T-cell (primary cell): ENCODE measurements at places on chromosomes 7 and 10.

- DNase-seq: no peak
Observed at GRCh38 chr10:75244487-75245353, 9.0 kb upstream of the COMTD1 start.

GRCh38 chr10:101687071-101687658 lies 7.8 kb downstream of the FBXW4 start:
- no peak for DNase-seq

DNA sequence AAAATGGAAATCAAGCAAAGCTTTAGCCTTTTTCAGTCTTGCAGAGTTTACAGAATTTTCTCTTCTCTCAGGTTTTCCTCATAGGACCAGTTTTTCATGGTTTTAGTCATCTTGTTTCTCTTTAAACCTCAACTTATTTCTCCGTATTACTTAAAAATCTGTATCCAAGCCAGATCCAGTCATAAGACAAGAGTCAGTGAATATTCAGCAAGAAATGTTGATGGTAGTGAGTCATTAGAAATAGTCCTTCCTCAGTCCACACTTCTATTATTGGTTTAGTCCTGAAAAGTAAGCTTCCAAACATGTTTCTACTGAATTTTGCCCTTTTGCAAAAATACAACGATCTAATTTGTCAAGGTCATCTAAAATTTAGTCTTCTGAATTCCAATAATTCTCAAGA lies 107.0 kb downstream of the VIM start:
- no peak for DNase-seq

DNA sequence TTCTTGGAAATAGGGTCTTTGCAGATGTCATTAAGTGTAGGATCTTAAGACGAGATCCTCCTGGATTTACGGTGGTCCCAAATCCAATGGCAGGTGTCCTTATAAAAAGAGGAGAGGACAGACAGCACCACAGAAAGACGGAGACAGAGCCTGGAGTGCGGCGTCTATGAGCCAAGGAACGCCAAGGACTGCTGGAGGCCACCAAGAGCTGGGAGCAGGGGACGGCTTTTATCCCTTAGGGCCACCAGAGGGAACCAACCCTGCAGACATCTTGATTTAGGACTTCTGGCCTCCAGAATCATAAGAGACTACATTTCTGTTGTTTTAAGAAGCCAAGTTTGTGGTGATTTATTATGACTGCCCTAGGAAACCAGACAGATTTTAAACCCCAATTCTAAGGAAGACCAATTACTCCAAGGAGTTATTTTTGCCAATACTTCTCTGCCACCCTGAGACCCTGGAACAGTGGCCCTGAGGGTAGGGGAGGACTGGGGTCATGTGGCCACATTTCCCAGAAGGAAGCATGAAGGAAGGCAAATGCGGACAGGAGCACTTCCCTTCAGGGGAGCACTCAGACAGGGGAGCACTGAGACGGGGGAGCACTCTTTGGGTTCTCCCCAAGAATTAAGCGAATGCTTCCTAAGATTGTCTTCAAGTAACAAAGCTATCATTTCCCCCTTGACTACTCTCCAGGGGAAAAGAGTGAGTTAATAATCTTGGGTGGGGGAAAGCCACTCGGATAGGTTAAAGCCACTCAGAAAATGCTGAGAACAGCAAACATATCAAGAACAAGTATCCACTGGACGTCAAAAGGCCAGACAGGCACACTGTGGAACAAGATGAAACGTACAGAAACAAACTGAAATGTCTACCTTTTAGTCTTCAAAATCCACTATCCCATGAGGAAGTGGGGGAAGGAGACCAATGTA lies 67.5 kb downstream of the CHST15 start:
- DNase-seq: no peak

GRCh38 chr7:2635810-2636701 lies 4.3 kb downstream of the TTYH3 start:
- DNase-seq: no peak

DNA sequence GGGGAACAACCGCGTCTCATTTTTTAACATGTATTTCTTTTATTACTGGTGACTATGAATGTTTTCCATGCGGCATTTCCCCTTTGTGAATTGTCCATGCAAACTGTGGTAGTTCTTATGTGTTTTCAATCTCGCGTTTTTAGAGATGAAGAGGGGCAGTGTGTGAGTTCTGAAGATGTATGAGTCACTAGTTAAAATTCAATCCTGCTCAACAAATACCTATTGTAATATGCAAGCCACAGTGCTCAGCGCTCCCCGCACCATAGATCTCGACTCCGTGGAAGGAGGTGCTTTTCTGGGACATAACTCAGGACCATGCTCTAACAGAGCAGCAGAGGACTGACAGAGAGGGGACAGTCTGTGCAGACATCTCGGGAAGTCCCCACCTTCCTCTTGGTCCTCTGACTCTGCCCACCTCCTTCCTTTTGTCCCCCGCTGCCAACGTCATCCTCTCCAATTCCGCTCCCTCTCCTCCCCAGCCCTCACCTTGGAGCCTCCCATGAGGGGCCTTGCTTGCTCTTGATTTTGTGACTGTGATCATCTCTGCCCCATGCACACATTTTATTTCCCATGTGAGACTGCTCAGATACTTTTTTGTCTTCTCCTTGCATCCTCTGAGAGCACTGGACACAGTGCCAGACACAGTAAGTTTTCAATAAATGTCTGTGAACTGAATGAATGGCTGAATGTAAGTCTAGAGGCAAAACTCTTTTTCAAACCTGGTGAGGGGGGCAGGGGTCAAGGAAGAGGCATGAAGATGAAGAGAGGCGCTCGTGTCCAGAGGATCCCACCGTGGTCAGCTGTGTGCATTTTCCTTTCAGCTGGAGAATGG lies 42.7 kb upstream of the PLEKHA1 start:
- no peak for DNase-seq

DNA sequence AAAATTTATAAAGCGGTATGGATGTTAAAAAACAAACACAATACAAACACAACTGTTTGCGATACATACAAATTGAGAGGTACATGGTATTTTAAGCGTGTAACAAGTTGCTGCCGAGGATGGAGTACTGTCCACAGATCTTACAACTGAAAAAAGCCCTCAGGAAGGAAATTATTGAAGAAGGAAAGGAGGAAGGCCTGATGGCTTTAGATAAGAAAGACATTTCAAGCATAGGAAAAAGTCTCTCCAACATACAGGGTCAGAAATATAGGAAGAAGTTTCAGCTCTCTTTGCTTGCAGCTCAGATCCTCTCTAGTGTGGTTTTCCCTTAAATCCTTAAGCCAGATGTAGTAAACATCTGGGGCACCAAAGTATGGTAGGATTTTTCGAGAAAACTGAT lies 25.0 kb downstream of the RBM28 start:
- DNase-seq: no peak

DNA sequence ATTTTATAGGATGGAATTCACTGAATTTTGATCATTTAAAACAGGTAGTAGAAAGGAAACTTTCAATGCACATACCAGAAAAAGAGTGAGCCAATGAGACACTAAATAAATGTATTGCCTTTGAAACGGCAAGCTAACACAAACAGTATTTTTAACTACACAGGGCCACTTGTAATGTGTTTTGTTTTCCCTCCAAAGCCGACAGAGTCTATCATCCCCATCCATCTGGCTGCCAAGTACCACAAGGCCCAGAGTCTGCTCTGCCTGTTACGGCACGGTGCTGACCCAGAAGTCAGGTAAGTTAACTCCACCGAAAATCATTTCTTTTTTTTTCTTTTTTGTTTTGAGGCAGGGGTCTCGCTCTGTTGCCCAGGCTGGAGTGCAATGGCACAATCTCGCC lies 1.5 kb downstream of the ANKRD61 start:
- DNase-seq: no peak

GRCh38 chr7:17697128-17697881 lies 243.0 kb downstream of the SNX13 start:
- no peak for DNase-seq

DNA sequence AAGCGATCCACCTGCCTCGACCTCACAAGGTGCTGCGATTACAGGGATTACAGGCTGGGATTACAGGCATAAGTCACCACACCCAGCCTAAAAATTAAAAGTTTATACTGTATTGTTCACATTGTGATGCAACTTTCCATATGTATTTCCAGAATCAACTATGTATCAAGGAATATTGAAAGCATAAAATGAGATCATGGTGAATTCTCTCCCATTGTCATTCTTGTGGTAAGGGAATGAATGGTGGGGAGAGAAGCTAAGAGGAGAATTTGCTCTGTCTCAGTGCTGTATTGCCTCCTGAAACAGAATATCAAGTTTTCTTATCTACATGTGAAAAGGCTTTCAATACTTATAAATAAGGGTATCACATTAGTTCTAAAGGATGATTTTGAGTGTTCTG lies 81.7 kb downstream of the CD36 start:
- DNase-seq: no peak

DNA sequence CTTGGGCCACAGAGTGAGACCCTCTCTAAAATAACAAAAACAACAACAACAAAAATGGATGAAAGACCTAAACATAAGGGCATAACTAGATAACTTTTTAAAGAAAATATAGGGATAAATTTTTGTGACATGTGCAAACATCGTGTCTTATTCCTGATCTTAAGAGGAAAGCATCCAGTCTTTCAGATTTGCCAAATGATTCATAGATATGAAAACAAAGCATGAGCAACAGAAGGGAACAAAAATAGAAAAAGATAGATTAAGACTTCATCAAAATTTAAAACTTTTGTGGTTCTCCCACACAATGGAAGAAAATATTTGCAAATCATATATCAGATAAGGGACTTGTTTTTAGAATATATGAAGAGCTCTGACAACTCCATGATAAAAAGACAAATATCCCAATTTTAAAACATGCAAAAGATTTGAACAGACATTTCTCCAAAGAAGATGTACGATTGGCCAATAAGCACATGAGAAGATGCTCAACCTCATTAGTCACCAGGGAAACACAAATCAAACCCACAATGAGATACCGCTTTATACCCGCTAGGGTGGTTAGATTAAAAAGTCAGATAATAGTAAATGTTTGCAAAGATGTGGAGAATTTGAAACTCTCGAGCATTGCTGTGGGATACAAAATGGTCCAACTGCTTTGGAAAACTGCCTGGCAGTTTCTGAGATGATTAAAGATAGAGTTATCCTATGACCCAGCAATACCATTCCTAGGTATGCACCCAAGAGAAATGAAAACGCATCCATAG lies 20.3 kb downstream of the PPIF start:
- DNase-seq: no peak

- no peak for DNase-seq
Observed at GRCh38 chr7:148456351-148456750, 134.2 kb upstream of the C7orf33 start.

DNA sequence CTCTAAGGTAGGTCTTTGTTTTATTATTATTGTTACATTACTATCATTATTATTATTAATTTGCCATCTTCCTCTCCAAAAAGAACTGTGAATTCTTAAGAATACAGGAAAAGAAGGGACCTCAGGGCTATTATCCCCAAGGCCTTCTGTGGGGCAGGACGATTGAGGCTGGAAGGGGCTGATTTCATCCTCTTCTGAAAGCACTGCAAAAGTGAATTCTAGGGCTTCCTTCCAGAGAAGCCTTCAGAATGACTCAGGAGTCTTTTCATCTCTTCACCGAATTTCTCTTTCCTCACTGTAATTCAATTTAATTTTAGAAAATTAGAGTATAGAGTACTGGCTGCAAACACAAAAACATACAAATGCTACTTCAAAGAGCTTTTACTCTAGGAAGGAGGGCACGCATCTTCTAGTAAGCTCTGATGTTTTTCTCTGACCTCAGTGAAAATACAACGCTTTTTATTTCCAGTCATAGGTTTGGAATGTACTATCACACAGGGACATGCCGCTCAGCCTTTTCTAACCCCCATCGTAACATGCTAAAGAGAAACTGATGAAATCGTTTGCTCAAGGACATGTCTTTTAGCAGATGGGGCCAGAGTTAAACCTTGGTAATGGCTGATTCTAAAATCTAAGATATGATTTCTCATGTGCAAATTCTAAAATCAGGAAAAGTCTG lies 280.2 kb upstream of the PITRM1 start:
- no peak for DNase-seq

DNA sequence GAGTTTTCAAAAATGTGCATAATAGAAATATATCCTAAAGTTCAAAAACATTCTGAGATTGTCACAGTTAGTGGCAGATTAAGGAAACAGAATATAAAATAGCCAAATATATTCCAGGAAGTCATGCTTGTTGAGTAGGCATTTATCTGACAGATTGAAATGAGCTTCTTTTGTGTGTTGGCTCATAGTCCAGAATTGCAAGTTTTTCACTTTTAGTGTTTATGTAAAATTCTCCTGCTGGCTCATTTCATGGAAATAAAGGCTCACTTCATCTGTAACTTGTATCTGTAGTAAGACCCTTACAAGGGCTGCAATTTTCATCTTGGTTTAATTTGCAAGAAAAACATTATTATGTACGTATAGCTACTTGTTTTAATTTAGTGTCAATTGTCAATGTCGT lies 93.5 kb downstream of the MCU start:
- DNase-seq: no peak

GRCh38 chr10:84493951-84494848 lies 165.8 kb downstream of the CCSER2 start:
- no peak for DNase-seq

GRCh38 chr7:28865601-28866144 lies 92.5 kb downstream of the TRIL start:
- no peak for DNase-seq

DNA sequence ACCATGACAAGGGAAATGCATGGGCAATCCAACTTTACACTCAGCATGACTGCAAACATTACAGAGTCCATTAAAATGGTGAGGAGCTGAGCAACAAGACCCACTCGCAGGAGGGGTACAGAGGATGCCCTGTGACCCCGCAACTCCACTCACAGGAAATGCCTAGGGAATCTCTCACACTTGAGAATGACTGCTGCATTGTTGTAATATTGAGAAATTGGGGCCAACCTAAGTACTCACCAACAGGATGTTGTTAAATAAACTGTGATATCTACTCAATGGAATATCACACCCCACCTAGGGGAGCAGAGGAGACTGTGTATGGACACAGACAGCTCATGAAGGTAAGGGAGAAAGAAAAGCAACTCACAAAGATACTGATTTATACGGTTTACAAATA lies 53.4 kb upstream of the CAMK2B start:
- no peak for DNase-seq

- no peak for DNase-seq
Observed at GRCh38 chr10:113003052-113003451, 53.0 kb downstream of the TCF7L2 start.

GRCh38 chr7:135684136-135684535 lies 21.8 kb downstream of the STMP1 start:
- DNase-seq: no peak

- no peak for DNase-seq
Observed at GRCh38 chr7:25034136-25034535, 54.2 kb upstream of the OSBPL3 start.

DNA sequence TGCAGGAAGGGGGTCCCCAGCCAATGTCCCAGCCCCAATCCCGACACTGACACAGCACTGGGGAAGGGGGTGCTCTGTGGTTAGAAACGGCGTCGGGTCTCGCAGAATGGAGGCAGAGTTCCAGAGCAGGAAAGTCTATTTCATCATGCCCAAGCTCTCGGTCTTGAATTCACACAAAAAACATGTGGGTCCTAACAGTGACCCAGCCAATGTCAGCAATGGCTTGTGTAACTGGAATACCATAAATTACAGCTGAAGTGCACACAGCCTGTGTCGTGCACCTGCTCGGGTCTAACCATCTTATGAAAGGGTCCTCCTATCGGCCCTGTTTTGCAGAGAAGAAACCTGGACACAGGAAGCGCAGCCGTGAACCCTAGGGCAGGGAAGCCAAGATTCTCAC lies 324.1 kb downstream of the ADARB2 start:
- no peak for DNase-seq
